ENCODE measurements at places on chromosomes 5 and 9. TPM values are rescaled to one million over a fixed set of nuclear protein-coding genes. Genes with fewer than 3 reads are reported as not detected.

Gene DPP7
- total RNA-seq = 25.4 TPM

Gene BTNL3
- not detected for total RNA-seq

Gene TRIO
- total RNA-seq = 92.1 TPM

Gene SLC36A2
- total RNA-seq = not detected

Gene LTC4S
- 6.3 TPM for total RNA-seq

- no peaks in the 10 kb centered on the region for H3K36me3 ChIP-seq
- DNase-seq = no peak
- no peaks in the 10 kb centered on the region for H3K27me3 ChIP-seq
- H3K27ac ChIP-seq = no peak overlapping the region
Observed at GRCh38 chr5:8730194-8730593, 815.7 kb downstream of the SEMA5A start.

Measured in endodermal cell (in vitro differentiated cells).